Activated CD4-positive, alpha-beta T cell treated with anti-CD3 and anti-CD28 coated beads, Interleukin-2, amount 10 ng/mL, durations not matched to agents 24 days and 14 days (primary cell): ENCODE measurements at places on chromosomes 7 and 10. TPM values are rescaled to one million over a fixed set of nuclear protein-coding genes. Genes with fewer than 3 reads are reported as not detected.

The SRRT gene
- 300 and 318 TPM in 2 replicates for total RNA-seq

The HKDC1 gene
- total RNA-seq, result 0.07 and 0.09 TPM in 2 replicates

DNA sequence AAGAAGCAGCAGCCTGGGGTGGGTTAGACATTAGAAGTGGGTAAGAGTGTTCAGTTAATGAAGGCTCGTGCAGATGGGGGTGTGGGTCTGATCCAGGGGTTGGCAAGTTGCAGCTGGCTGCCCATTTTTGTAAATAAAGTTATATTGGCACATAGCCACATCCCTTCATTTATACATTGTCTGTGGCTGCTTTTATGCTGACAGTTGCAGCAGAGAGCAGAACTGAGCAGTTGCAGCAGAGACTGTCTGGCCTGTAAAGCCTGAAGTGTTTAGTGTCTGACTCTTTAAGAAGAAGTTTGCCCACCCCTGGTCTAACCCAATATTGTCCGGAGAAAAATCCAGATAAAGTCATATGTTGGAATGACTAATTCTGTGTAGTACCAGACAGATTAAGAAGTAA is 38.1 kb downstream of the GLRX3 start:
- DNase-seq, result no peak

- no peak for DNase-seq
Observed at GRCh38 chr7:138091032-138091431, 14.8 kb downstream of the AKR1D1 start.

DNA sequence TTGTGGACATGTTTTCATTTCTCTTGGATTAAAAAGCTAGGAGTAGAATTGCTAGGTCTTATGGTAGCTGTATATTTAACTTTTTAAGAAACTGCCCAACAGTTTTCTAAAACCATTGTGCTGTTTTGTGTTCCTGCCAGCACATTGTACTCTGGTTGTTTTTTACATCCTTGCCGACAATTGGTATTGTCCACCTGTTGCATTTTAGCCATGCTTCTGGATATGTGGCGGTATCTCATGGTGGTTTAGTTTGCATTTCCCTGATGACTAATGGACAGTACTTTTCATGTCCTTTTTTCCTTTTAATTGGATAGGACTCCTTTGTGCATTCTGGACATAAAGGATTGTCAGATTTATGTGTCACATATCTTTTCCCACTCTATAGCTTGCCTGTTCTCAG is 45.5 kb downstream of the STK17A start:
- no peak for DNase-seq

- no peak for DNase-seq
Observed at GRCh38 chr10:125878957-125879835, 1.9 kb downstream of the DHX32 start.

DNA sequence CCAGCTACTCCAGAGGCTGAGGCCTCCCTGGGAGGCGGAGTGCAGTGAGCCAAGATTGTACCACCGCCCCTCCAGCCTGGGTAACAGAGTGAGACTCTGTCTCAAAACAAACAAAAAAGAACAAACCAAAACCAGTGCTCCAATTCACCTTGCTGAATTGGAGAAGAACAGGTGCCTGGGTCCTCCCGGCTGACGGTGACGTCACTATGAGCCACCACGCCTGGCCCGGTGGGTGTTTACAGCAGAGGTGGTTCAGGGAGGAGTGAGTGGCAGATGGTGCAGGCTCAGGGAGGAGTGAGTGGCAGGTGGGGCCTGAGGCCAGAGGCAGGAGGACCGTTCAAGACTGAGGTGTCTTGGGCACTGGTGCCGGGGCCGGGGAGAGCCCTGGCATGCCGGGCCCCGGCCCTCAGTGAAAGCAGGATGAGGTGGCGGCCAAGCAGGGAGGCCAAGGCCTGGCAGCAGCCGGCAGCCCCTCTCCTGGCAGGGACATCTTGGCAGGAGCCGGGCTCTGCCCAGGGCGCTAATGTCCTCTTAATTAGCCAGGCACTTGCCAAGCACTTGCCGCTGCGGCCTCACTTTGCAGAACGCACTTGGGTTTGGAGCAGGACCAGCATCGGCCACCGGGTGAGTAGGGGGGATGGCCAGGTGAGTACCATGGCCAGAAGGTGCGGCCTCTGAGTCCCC is 162.8 kb upstream of the TNRC18 start:
- no peak for DNase-seq

DNA sequence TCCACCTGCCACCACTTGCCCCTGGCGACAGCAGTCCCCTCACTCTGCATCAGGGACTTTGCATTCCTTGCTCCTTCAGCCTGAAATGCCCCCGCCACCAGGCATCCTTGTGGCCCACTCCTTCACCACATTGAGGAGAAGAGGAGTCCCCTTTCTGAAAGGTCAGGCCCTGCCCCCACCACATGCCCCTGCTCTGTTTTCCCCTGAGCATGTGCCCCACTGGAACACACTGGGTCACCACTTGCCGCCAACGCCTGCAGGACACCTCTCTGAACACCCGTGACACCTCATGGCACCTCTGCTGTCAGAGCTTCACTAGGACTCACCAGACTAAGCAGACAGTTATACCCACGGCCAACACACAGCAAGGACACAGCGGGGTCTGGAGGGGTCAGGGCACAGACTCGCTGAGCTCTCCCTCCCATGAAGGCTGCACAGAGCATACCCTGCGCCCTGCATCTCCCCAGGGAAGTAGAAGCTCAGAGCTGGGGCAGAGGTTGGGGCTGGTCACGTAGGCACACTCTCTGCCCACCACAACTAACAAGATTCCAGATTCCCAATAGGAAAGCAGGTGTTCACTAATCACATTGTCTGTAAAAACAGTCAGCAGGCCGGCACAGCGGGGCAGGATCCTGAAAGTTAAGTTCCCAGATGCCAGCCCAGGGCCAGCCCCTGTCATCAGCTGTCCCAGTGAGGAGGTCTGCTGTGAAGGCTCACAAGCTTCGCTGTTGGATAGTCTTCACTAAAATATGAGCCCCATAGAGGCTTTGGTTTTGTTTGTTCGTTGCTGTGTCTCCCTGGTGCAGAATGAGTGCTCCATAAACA is 5.8 kb upstream of the AOC1 start:
- no peak for DNase-seq

DNA sequence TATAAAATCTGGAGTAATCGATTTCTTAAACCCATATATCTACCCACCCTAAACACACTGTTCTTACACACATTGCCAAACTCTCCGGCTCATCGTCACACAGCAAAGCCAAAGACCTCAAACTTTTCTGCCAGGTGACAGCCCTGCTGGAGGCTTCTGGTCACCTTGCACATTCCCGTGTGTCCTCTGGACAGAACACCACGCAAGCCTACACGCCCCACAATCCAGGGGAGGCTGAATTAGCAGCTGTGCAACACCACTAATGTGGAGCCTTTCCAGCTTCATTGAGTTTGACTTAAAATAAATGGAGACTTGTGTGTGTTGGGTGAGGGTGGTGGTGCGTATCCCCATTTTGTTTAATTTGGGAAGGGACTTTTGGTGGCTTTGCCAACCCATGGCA is 38.4 kb downstream of the KLF6 start:
- peak; percentile 47 for DNase-seq

DNA sequence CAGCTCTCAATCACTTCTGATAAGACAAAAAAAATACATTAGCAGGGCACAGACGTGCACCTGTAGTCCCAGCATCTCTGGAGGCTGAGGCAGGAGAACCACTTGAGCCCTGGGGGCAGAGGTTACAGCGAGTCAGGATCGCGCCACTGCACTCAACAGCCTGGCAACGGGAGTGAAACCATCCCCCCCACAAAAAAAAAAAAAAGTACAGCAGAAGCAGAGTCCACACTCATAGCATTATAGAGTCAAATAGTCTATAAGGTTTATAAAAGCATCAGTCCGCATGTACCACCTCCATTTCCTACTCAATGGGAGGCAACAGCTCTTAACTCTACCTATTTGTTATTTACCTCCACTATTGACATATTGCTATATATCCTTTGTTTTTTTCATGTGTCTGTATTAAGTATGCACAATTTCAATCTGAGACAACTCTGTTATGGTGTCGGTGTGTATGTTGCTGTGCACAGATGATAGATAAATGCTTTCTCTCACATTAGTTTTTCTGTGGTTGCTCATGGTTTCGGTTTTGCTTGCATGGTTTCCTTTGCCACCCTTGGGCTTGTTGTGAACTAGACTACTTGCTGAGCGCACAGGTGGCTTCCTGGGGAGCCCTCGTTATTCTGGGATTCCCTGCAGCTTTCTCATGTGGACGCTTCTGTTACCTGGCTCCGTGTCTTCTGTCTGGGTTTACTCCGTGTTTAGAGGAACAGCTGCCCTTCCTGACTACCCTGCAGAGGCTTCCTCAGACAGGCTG is 40.4 kb downstream of the PROSER2 start:
- DNase-seq, result peak; percentile 93

DNA sequence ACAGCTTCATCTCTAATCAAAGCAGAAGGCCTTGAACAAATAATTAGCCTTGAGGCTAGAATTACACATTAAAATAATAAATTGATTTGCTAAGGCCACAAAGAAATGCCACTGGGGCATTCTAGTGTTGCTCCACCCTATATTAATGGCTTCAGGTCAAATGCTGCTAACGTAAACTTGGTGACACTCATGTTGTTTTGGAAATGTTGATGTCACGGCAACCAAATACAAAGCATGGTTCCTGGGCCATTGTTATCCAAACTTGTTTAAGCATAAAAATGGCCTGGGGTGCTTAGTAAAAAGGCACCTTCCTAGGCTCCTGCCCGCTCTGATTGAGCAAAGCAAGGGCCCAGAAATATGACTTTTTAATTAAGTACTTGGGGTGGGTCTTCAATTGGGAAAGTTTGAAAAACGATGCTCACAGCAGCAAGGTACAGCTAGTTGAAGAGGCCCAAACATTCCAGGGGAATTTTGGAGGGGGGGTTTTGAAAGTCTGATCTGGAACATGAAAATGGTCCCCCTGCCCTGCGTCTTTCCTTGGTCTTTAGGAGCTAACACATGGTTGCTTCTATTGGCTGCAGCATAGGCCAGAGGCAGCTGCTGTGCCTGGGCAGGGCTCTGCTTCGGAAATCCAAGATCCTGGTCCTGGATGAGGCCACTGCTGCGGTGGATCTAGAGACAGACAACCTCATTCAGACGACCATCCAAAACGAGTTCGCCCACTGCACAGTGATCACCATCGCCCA is 67.8 kb downstream of the ABCC2 start:
- DNase-seq, result peak; percentile 45

DNA sequence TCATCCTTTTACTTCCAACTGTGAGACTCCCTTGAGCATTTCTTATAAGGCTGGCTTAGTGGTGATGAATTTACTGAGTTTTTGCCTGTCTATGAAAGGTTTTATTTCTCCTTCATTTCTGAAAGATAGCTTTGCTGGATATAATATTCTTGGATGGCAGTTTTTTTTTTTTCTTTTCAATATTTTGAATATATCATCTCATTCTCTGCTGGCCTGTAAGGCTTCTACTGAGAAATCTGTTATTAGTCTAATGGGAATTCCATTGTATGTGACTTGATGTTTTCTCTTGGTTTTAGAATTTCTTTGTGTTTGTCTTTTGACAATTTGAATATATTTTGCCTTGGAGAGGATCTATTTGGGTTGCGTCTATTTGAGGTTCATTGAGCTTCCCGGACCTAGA is 22.4 kb downstream of the PHTF2 start:
- no peak for DNase-seq

DNA sequence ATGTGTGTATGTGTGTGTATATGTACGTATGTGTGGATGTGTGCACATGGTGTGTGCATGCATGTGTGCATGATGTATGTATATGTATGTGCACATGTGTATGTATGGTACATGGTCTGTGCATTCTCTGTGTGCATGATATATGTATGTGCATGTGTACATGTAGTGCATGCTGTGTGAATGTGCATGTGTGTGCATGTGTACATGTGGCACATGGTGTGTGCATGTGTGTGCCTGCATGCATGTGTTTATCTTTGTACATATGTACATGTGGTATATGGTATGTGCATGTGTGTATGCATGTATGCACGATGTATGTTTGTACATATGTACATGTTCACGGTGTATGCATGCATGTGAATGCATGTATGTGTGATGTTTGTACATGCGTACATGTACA is 383.7 kb downstream of the TYW1 start:
- no peak for DNase-seq

DNA sequence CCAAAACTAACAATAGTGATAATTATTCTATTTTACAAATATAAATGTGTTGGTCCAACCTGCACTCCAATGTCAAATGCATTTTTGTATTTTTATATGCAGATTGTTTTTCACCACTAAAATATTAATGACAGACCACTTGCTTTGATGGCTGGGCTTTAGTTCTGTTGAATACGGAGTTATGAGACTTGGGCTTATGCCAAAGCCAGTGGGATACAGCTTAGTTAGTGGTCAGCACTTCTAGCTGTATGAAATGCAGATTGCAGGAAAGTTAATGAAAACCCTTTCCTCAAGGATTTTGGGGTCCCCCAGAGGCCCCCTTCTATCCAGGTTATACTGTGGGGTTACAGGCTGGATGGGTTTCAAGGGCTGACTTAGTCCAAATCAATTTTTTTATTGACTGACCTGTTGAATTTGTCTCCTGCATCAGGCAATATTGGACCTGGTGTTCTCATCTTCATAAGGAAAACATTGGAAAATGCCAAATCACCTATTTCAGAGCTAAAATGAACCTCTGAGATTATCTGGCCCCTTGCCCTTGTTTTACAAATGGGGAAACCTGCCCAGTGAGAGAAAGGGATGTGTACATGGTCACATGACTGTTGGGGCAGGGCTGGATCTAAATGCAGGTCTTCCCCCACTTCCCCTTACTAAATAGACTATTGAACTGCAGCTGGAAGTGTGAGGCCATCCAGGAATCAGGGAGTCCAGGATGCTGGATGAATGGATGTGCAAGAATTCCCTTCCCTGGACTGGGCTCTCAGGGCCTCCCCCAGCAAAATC is 1085.3 kb downstream of the KCNMA1 start:
- no peak for DNase-seq

DNA sequence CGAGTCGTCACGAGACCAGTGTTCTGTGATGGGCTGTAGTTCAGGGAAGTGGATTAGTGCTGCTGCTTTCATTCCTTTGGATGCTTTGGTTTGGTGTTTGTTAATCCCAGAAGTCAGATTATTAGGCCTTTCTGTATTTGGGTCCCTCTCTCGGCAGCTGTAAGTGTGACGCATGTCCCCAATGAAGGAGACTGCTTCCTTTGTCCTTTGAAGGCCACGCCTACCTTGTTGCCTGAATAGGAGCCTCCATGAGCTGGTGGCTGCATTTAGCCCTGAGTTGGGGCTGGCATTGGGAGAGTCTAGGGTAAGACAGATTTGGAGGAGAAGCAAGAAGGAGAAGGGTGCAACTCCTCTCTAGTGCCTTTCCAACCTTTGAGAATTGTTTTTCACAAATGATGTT is 34.5 kb downstream of the DOCK1 start:
- no peak for DNase-seq

- no peak for DNase-seq
Observed at GRCh38 chr7:133547981-133548380, 295.1 kb downstream of the EXOC4 start.

- no peak for DNase-seq
Observed at GRCh38 chr10:117458571-117458970, 83.3 kb upstream of the PDZD8 start.
